ENCODE measurements at places on chromosomes 16 and 17. TPM values are rescaled to one million over a fixed set of nuclear protein-coding genes. Genes with fewer than 3 reads are reported as not detected.

DNA sequence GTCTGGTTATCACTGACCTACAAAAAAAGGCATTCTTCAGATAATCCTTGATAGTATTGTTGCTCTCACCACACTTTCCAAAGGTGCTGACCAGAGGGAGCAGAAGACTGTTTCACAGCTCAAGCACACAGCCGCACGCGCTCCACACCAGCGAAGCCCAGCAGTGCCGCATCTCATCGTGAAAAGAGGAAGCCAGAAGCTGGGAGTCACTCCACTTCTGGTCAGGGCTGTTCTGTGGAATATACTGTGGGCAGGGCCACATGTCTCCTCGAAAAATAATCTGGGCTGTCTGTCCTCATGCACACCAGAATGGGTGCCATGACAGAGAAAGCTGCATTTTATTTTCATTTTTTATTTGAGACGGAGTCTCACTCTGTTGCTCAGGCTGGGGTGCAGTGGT, 7.3 kb upstream of the PRSS36 start:
- no peak for DNase-seq

GRCh38 chr17:81060416-81060815, 25.5 kb downstream of the BAIAP2 start:
- no peak for DNase-seq

DNA sequence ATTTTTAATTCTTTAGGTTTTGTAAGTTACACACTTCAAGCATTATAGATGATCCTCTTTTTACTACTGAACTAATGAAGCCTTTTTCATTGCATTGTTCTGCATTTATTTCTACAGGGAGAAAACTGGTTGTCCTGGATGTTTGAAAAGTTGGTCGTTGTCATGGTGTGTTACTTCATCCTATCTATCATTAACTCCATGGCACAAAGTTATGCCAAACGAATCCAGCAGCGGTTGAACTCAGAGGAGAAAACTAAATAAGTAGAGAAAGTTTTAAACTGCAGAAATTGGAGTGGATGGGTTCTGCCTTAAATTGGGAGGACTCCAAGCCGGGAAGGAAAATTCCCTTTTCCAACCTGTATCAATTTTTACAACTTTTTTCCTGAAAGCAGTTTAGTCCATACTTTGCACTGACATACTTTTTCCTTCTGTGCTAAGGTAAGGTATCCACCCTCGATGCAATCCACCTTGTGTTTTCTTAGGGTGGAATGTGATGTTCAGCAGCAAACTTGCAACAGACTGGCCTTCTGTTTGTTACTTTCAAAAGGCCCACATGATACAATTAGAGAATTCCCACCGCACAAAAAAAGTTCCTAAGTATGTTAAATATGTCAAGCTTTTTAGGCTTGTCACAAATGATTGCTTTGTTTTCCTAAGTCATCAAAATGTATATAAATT, 53.0 kb downstream of the TUBD1 start:
- DNase-seq, result no peak

- DNase-seq, result no peak
Measured at GRCh38 chr16:35170610-35171009, 1711.2 kb downstream of the TP53TG3F start.

CETP gene
- 10.2 TPM for polyA plus RNA-seq

PRKCB gene
- polyA plus RNA-seq, result 3.8 TPM

SMPD3 gene
- polyA plus RNA-seq, result 1.3 TPM

GRCh38 chr16:68492543-68493411, 44.5 kb upstream of the SMPD3 start:
- DNase-seq, result no peak
